ENCODE measurements at places on chromosomes 16 and 17. TPM values are rescaled to one million over a fixed set of nuclear protein-coding genes. Genes with fewer than 3 reads are reported as not detected.

DNA sequence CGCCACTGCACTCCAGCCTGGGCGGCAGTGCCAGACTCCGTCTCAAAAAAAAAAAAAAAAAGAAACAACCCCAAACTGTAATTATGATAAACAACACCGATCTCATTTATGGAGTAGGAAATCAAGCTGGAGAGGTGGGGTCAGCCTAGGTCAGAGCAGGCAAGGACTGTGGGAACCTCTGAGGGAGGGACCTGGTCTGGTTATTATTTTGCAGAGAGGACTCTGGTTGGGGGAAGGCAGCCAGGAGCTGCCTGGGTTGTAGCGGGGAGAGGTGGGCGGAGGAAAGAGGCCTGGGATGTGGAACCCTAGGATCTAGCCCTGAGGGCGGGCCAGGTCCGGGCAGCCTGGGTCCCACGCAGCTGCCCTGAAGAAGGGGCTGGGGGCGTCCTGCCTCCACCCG lies 10.9 kb upstream of the HS3ST6 start:
- no peak for DNase-seq

The HLF gene
- 0.07 TPM for total RNA-seq

GRCh38 chr16:73404001-73404400 lies 356.1 kb upstream of the ZFHX3 start:
- no peak for DNase-seq

DNA sequence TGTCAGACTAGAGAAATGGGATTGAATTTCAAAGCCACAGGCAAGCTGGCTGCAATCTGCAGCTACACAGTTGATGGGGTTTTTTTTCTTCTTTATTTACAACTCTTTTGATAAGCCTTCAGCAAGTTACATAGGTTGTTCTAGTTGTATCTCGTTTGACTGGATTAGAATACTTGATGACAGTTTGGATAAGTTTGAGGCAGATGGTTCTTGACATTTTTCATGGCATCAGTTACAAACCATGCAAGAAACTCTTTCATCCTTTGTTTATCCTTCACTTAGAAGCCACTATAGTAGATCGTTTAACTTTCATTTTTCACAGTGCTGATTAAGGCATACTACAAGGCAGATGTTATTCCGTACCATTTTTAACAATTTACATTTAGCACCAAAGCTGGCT lies 238.9 kb downstream of the TOX3 start:
- DNase-seq, result no peak

The CTRB2 gene
- total RNA-seq, result 0.43 TPM

DNA sequence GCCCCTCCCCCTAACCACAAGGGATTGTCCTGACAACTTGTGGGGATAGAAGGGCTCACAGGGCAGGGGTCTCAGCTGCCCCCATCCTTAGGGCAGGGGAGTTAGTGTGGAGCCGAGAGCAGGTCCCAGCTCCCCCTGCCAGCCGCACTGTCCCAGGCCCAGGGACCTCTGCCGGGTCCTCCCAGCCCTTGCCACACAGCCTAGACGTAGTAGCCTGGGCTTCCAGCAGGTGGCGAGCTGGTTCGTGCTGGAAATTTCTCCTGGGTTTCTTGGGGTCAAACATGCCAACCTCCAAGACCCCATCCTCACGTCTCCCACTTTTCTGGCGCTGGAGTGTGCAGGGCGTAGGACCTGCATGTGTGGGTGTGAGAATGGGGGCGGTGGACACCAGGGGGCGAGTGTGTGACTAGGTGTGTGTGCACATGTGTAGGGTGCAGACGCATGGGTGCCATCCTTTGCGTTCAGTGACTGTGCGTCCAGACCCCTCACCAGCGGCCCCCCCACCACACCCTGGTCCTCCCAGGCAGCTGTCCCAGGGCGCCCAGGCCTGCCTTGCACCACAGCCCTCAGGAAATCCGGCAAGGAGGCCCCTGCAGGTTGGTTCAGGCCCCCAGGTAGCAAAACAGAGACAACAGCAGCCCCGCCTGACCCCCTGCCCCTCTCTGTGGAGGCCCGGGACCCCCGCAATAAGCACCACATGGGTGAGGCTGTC lies 29.5 kb downstream of the SBK1 start:
- peak; percentile 3 for DNase-seq
